ENCODE measurements at places on chromosomes 2 and 18.

DNA sequence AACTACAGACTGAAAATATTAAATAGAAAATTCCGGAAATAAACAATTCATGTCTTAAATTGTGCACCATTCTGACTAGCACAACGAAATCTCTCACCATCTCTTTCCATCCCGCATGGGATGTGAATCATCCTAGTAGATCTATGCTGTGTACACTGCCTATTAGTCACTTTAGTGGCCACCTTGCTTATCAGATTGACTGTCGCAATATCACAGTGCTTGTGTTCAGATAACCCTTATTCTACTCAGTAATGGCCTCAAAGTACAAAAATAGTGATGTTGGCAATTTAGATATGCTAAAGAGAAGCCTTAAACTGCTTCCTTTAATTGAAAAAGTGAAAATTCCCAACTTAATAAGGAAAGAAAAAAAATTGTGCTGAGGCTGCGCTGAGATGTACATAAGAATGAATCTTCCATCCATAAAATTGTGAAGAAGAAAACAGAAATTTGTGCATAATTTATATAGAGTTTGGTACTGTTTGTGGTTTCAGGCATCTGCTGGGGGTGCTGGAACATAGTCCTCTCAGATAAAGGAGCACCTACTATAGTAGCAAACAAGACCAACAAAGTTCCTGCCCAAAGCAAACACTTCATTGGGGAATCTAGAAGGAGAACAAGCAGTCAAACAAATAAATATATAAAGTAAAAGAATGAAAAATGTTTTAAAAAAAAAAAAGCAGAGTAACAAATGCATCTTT lies 12.0 kb downstream of the PSMD1 start:
- no peak for DNase-seq

- DNase-seq: no peak
Measured at GRCh38 chr18:42436222-42436765, 481.3 kb downstream of the PIK3C3 start.

DNA sequence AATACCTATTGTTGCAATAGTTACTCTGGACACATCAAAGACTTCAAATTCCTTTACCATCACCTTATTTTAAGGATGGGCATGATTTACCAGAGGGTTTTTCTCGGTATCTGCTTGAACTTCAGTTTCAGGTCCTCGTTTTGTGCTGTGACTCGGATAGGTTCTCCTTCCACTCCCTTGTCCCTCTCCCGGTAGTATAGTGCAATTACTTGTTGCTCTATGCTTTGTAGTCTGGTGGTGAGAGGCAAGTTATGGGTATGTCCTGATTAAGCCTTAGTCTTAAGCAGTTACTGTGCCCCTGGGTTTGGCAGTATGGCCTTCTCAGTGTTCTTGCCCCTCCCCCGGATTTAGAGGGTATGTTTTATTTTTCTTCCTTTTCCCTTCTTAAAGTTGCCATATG lies 96.6 kb downstream of the RHBDD1 start:
- DNase-seq: no peak

GRCh38 chr2:163711258-163711657 lies 24.6 kb downstream of the FIGN start:
- DNase-seq: no peak

DNA sequence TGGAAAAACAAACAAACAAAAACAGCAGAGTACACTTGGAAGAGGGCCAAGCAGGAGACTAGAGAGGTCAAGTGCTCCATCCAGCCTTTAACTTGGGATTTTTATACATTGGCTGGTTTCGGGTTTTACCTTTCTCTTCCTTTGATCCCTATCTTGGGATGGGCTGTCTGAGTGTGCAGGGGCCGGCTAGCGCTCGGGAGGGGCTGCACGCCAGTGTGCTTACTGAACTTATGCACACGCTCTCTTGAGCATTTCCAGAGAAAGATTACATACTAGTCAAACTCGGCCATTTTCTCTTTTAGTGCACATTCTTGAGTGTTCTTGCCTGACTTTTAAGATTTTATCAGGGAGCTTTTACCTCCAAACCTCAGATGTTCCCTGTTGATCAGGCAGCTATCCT lies 707.8 kb downstream of the DSC3 start:
- DNase-seq: no peak

DNA sequence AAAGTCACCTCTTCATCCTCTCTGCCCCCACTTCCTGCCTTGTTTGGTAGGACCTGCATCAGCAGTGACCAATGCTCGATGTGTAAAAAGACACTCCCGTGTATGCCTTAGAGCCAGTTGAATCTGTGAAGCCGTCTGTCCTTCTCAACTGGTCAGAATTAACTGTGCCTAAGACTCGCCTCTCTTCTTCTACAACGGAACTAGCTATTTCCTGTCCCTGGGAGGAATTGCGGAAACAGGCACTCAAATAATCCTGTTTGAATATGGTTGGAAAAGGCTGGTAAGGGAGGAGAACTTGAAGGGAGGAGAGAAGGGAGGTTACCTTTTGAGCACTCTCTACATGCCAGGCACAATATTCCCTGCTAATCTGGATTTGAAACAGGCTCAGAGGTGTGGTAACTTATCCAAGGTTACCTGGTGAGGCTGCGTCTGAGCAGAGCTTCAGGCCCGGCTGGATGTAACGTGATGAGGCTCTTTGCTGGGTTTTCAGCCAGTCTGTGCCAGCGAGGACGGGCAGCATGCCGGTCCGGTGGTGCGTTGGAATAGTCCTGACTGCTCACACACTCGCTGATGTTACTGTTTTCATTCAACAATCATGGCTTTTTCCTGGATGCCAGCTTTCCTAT lies 127.0 kb downstream of the FAM168B start:
- DNase-seq: no peak

GRCh38 chr2:158935617-158936016 lies 32.8 kb upstream of the TANC1 start:
- DNase-seq: no peak

- DNase-seq: no peak
Measured at GRCh38 chr18:70418546-70419311, 129.9 kb downstream of the SOCS6 start.

Data from sciatic nerve (tissue), 2 donors.